ENCODE measurements at places on chromosomes 1 and 21.

GRCh38 chr1:68799096-68799495, 302.2 kb upstream of the DEPDC1 start:
- no peak for DNase-seq

DNA sequence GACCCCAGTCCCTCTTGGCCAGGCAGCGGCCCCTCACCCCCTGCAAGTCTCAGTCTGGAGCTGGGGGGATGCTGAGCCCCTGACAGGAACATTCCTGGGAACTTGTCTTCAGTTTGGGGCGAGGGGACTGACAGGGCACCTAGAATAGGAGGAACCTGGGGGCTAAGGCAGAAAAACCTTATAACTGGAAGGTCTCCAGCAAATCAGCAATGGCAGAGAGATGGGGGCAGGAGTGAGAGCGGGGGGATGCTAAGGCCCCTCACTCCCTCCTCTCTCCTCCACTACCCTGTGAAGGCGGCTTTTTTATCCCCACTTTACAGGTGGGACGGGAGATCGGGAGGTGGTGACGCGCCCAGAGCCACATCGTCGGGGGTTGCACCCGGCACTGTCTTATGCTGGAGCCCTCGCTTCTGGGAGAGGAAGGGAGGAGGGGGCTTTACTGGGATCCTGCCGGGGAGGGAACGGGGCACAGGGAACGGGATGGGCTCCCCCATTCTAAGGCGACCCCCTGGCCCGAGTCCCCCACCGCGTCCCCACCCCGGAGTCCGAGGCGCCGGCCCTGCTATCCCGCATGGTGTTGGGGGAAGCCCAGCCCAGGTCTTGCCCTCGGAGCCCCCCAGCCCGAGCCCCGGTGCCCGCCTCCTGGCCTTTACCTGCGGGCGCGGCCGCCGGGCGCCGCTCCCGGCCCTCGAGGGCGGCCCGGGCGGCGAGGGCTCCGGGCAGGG, 456 bp downstream of the COL8A2 start:
- DNase-seq = no peak

DNA sequence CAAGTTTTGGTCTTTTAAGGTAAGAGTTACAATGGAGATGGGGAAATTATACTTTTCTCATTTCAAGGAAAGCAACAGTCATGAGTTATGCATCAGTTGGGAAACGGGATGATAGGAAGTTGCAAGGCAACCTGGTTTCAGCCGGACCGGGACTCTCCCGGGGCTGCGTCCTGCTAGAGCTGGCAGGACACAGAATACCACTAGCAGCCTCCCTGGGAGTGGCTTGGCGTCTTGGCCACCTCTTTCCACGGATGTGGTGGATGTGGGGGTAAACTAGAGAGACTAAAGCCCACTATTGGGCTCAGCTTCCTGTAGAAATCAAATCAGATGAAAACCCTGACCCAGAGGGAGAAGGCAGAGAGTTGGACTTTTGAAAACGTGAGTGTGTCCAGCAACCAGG, 71.9 kb downstream of the ADARB1 start:
- no peak for DNase-seq

- no peak for DNase-seq
Observed at GRCh38 chr21:42277593-42277992, 37.6 kb downstream of the TFF3 start.

GRCh38 chr1:150791585-150791984, 16.5 kb downstream of the CTSK start:
- no peak for DNase-seq

GRCh38 chr1:193059282-193060114, at the start of the genes RO60 and UCHL5:
RO60 (plus strand) TSS chr1:193059612; CDS start chr1:193069055, 9,443 bp downstream.
UCHL5 (minus strand) TSS chr1:193059360; CDS start chr1:193059260, 100 bp downstream.
- DNase-seq = peak; percentile 96

- DNase-seq = no peak
Observed at GRCh38 chr1:21774835-21775549, 8.0 kb downstream of the USP48 start.

- DNase-seq = no peak
Observed at GRCh38 chr21:29524055-29524454, 225.3 kb downstream of the BACH1 start.

DNA sequence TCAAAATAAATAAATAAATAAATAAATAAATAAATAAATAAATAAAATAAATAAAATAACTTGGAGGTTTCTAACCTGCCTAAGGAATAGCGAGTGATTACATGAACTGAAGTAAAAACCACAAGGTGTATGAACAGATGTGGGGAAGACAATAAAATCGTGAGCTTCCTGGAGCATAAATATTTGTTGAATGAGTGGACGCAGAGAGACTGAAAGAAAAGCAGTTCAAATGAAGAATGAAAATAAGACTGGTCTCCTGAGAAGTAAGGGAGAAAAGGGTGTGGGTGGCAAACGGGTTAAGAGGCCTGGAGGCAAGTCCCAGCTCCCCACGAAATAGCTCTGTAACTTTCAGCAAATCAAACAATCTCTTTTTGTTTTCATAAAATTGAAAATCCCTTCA, 33.6 kb downstream of the CHML start:
- no peak for DNase-seq

All from CD4-positive, alpha-beta memory T cell (primary cell).